ENCODE measurements at places on chromosomes 1 and 21.

GRCh38 chr1:4571263-4571662, 83.1 kb upstream of the AJAP1 start:
- DNase-seq = no peak

- no peak for DNase-seq
Measured at GRCh38 chr21:46626975-46627501, 8.4 kb upstream of the PRMT2 start.

DNA sequence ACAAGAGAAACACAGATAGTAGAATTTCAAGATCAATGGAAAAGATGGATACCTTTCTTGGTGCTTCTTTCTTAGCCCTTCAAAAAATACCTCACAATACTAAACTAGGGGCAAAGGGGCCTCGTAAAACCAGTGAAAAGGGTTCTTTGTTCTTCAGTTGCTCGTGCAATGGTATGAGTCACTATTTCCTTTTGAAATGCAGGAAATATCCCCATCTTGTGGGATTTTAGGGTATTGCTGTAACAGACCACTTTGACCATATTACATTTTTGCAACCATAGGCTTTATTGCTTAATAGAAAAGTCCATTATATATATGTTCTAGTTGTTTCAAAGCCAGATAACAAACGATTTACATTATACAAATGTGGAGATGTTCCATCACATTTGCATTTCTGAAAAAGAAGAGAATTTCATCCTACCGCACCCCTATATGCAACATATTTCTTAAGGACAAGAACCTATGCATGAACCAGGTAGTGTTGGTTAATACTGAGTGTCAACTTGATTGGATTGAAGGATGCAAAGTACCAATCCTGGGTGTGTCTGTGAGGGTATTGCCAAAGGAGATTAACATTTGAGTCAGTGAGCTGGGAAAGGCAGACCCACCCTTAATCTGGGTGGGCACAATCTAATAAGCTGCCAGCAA, 88.6 kb upstream of the PKN2 start:
- peak; percentile 37 for DNase-seq

DNA sequence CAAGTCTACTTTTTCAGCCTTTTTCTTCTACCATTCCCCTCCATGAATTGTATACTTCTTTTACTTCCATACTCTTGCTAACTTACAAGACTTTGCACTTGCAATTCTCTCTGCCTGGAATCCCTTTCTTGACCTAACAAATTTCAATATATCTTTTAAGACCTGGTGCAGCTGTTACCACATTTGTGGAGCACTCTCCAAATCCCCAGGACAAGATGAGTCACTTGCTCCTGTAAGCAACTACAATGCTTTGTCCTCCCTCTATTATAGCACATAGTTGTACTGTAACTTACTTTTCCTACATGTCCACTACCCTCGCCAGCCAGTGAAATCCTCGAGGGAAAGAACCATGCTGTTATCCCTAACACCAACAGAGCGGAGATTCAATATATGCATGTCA, 43.1 kb downstream of the WARS2 start:
- no peak for DNase-seq

DNA sequence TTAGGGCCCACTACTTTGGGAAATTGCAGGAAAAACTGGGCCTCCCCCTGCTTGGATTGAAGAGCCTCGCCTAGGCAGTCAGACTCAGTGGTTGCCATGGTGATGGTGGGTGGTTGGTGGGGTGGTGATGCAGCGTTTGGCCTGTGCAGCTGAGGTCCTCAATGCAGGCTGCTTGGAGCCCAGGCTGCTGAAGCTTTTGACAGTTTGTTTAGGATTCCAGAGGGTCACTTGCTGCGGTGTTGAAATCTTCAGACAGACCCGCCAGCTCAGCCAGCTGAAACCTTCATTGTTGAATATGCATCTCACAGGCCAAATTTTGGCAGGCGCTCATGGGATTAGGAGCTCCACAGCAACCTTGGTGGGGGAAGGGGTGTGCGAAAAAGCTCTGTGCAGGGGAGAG, 67.9 kb downstream of the CACNA1E start:
- DNase-seq = no peak

DNA sequence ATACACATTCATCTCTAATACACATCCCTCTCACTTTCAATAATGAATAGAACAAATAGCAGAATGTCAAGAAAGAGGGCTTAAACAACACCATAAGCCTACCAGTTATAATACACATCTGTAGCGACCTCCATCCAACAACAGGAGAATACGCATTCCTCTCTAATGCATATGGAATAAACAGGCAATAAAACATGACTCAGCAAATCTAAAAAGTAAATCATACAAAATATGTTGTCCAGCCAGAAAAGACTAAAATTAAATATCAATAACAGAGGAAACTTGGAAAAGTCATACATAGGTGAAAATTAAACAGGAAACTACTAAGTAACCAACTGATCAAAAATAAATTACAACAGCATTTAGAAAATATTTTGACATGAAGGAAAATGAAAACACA, 1127.5 kb upstream of the NCAM2 start:
- no peak for DNase-seq

- no peak for DNase-seq
Measured at GRCh38 chr1:174702011-174702410, 254.2 kb downstream of the GPR52 start.

GRCh38 chr1:19630720-19631395, 13.3 kb upstream of the NBL1 start:
- DNase-seq = no peak

DNA sequence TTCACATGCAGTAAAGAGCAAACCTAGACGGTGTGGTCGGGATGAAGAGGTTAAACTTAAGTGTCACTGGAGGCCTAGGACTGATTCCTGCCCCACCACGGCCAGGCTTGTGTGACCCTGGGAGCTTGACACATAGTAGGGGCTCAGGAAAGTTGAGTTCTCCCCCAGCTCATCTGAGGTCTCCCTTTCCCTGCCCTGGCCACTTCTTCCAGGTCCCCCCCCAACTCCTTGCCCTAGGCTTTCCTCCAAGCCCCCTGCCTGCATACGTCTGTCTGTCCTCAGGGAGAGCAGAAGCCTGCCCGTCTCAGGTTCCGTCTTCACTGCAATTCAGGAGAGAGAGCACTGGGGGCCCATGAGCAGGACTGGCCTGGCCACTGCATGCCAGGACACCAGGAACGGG, 225.8 kb downstream of the PTPRU start:
- no peak for DNase-seq

GRCh38 chr1:243916160-243916559, 66.1 kb upstream of the AKT3 start:
- DNase-seq = no peak

DNA sequence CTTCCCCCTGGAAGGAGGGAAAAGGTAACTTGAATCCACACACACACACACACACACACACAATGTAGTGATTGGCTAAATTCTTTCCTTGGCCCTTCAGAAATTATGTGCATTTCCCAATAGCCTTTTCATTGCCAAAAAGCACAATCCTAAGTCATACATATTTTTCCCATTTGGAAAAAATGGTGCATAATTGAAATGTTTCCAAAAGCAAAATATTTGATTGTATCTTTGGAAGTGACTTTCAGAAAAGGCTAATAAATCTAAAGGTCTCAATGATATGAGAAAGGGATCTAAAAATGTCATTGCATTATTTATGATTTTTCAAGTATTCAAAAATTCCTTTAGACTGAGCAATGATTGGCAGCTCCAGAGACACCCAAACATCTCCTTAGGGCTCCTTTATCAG, 43.5 kb upstream of the NEK7 start:
- DNase-seq = no peak

- DNase-seq = no peak
Measured at GRCh38 chr21:44898851-44899767, 21.6 kb downstream of the ITGB2 start.

GRCh38 chr1:159428536-159428935, 3.5 kb upstream of the OR10J4 start:
- DNase-seq = no peak

- no peak for DNase-seq
Measured at GRCh38 chr1:173447224-173447623, 29.9 kb upstream of the PRDX6 start.

DNA sequence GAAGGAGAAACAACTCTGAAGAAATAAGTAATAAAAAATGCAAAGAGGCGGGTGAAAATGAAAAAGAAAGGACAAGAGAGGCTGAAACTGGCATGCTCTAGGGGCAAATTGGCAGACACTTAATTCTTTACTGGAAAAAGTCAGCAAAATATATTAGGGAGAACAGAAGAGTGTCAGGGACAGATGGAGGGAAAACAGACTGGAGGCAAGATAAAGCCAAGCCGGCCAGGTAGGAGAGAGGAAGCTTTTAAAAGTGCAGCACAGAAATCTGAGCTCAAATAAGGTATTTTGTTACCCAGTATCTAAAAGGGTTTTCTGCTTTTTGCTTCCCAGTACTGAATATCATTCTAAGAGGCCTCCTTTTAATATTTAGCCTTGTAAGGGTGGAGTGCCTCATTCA, 339.3 kb downstream of the PAPPA2 start:
- no peak for DNase-seq

DNA sequence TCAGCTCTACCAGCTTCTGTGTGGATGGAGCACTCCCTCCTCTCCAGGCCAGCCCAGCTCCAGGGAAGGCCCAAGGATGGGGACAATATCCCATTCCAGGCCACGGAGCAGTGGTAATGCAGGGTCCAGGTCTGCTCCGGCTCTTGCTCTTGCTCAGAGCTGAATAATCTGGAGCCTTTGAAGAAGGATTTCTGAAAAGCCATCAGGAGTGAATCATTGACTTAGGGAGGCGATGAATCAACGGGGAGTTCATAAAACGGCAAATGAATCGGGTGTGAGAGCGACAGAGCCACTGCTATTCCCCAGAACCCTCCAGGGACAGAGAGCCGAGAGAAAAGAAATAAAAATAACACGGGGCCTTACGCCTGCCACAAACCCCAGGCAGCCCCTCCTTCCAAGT, 7.7 kb downstream of the POU3F1 start:
- DNase-seq = no peak

- DNase-seq = no peak
Measured at GRCh38 chr1:226302731-226303130, 6.2 kb downstream of the LIN9 start.

DNA sequence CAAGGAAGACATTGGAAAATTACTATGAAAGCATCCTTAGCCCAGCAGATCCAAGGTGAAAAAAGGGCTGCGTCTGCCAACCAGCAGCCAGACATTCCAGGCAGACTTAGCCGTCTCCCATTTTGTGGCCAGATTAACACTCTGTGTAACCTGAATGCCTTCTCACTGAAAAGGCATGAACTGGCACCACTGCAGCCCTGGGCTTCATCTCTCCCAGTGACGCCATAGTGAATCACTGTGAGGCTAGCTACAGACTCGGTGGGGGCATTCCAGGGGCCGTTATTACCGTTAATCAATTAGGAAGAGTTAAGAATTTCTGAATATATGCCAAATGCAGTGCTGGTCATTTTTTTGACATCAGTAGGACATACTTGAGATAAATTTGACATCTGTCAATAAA, 627.4 kb downstream of the LMO4 start:
- DNase-seq = no peak

GRCh38 chr21:38721055-38721454, 84.7 kb upstream of the ETS2 start:
- no peak for DNase-seq

DNA sequence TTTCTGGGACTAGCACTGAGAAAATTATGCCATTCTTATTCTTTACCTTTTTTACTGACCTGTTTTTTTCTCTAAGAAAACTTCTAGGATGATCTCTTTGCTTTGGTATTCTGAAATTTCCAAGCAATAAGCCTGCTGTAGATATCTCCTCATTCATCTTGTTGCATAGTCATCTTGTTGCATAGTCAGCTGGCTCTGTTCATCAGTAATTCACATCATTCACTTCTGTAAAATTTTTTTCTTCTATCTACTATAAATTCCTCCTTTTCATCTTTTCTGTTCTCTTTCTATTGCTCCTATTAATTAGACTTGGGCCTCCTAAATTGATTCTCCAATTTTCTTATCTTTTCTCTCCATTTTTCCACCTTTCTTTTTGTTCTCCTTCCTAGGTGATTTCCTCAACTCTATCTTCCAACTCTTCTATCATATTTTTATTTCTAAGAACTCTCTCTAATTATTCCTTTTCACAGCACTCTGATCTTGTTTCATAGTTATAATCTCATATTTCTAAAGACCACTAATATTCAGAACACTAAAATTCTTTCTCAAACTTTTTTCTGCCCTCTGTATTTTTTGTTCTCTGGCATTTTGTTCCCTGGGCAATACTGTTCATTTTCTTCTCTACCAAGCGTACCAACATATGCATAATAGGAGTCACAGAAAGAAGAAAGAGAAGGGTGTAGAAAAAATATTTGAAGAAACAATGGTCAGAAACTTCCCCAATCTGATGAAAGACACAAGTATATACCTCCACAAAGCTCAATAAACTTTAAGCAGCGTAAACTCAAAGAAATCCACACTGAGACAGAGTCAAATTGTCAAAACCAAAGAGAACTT, 17.7 kb downstream of the TUT4 start:
- no peak for DNase-seq

GRCh38 chr1:101215363-101216011, 21.3 kb upstream of the S1PR1 start:
- DNase-seq = no peak

DNA sequence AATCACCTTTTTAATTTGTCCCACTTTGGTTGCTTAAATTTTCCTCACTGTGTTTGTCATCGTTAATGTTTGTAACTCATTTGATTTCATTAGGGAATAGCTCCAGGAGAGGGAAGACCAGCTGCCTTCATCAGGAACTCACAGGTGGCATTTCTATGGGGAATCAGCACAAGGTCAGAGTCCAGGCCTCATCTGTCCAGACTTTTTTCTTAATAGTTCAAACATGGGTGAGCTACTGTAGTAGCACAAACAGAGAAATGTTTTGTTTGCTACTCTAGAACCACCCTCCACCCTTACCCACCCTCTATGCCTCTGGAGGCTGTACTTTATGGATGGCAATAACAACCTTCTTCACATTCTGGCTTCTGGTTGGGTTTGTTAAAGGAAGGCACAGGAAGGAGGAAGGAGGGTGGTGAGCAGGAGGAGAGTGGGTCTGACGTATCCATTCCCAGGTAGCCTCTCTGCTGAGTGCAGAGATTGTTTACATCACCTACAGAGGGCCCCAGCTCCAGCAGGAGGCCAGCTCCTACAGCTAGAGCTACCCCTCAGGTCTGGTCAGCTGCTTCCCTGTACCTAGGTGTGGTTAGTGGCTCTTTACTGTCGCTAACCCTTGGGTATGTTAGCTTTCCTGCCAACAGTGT, 8.1 kb upstream of the TEDDM1 start:
- no peak for DNase-seq

GRCh38 chr1:161378014-161378413, 10.3 kb upstream of the CFAP126 start:
- no peak for DNase-seq

GRCh38 chr1:153542956-153543711, 2.4 kb upstream of the S100A5 start:
- no peak for DNase-seq

Data from CD4-positive, alpha-beta T cell treated with Interleukin-10 for 1 hour (primary cell).